Activated naive CD4-positive, alpha-beta T cell treated with anti-CD3 and anti-CD28 coated beads, Interleukin-2, amount 10 ng/mL, durations not matched to agents 7 days and 5 days (primary cell): ENCODE measurements at places on chromosomes 13 and 19.
A peak's percentile ranks its signal among the peaks of the same experiment; 100 is the strongest.

GRCh38 chr13:21960108-21960507 lies 289.2 kb downstream of the FGF9 start:
- H3K36me3 ChIP-seq, result no peaks in the 10 kb centered on the region
- H3K4me3 ChIP-seq, result no peak overlapping the region
- H3K27ac ChIP-seq, result no peak overlapping the region
- H3K4me1 ChIP-seq, result no peaks in the 10 kb centered on the region
- no peak for DNase-seq

DNA sequence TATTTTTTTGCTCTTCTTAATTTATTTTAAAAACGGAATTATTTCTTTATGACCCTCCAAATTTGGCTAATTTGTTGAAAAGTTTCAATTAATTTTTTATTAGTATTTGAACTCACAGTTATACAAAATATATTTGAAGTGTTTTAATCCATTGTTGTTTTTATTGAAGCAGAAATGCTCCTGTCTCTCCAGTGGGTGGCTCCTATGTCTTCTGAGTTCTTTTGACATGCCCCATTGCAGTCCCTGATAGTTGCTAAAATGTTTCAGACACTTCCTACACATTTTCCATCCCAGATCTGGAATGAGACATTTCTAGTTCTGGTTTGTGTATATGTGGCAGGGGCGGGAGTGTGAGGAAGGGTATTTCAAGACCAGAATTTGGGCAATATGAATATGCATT lies 579.4 kb upstream of the PRR20A start:
- H3K27me3 ChIP-seq, result no peaks in the 10 kb centered on the region
- DNase-seq, result no peak
- H3K36me3 ChIP-seq, result no peaks in the 10 kb centered on the region
- no peaks in the 10 kb centered on the region for H3K4me1 ChIP-seq
- no peak overlapping the region for H3K27ac ChIP-seq

- no peaks in the 10 kb centered on the region for H3K36me3 ChIP-seq
- H3K27ac ChIP-seq, result no peak overlapping the region
- H3K27me3 ChIP-seq, result peaks cover 37% of the 10 kb centered on the region
- H3K4me1 ChIP-seq, result peaks cover 8% of the 10 kb centered on the region
- no peak overlapping the region for H3K4me3 ChIP-seq
- no peak for DNase-seq
Measured at GRCh38 chr19:29217616-29218015, 4.7 kb upstream of the UQCRFS1 start.

DNA sequence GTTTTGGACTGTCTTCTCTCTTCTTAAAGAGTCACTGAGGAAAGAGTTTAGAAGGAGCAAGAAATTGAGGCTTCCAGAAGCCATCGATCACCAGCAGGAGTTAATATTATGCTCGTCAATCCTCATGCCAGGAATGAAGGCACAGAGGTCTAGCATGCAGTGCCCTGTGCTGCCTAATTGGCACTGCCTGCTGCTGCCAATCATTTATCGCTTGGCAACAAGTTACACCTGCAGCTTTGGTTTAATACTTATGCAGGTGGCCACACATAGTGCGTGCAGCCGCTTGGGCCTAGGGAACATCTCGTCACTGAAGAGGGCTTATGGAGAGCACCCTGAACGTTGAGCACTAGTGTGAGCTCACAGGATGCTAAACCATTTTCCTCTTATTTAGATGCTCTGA lies 2.7 kb upstream of the SOX1 start:
- H3K27ac ChIP-seq, result no peak overlapping the region
- H3K4me3 ChIP-seq, result no peak overlapping the region
- no peaks in the 10 kb centered on the region for H3K4me1 ChIP-seq
- peaks cover 89% of the 10 kb centered on the region for H3K27me3 ChIP-seq
- DNase-seq, result no peak
- H3K36me3 ChIP-seq, result peaks cover 8% of the 10 kb centered on the region

- H3K4me1 ChIP-seq, result no peaks in the 10 kb centered on the region
- DNase-seq, result no peak
- no peaks in the 10 kb centered on the region for H3K27me3 ChIP-seq
- no peak overlapping the region for H3K4me3 ChIP-seq
Measured at GRCh38 chr13:50448535-50448998, 394.9 kb downstream of the DLEU7 start.

DNA sequence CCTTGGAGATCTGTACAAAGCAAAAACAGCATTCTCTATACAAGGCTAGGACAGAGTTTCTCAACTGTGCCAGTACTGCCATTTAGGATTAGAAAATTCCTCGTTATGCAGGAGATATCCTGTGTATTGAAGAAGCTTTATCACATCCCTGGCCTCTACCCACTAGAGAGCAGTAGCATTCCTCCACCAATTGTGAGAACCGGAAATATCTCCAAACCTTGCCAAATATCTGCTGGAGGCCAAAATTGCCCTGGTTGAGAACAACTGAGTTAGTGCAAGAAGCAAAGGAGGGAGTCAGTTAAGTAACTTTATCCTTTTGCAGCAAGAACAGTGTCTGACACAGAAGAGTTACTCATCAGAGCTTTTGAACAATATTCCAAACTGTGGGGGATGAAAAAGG lies 16.2 kb upstream of the FREM2 start:
- H3K27me3 ChIP-seq, result no peaks in the 10 kb centered on the region
- DNase-seq, result no peak
- no peaks in the 10 kb centered on the region for H3K4me1 ChIP-seq

- H3K36me3 ChIP-seq, result no peaks in the 10 kb centered on the region
- no peak overlapping the region for H3K27ac ChIP-seq
- H3K4me1 ChIP-seq, result no peaks in the 10 kb centered on the region
- H3K27me3 ChIP-seq, result no peaks in the 10 kb centered on the region
- no peak overlapping the region for H3K4me3 ChIP-seq
- DNase-seq, result no peak
Measured at GRCh38 chr13:39462428-39462827, 140.6 kb downstream of the LHFPL6 start.

GRCh38 chr13:45602183-45603170 lies 13.1 kb downstream of the ERICH6B start:
- H3K27me3 ChIP-seq, result peaks cover 21% of the 10 kb centered on the region
- H3K4me3 ChIP-seq, result no peak overlapping the region
- no peaks in the 10 kb centered on the region for H3K36me3 ChIP-seq
- H3K4me1 ChIP-seq, result no peaks in the 10 kb centered on the region

DNA sequence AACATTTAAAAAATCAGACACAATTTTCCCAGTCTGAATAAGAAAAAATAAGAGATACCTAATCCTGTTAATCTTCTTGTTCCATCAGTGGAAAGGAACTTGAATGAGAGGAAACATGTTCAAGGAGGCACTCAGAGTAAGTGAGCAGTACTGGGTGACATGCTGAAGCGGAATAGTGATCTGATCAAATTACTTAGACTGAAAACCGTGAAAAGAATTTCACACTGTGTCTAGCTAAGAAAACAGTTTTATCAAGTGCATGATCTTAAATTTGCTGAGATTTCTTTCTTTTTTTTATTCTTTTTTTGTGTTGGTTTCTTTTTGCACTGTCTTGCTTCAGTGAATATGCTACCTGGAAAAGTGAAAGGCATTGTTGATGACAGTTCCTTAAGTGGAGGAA lies 249.5 kb upstream of the SLC10A2 start:
- H3K27me3 ChIP-seq, result no peaks in the 10 kb centered on the region
- DNase-seq, result no peak
- H3K36me3 ChIP-seq, result no peaks in the 10 kb centered on the region
- H3K4me3 ChIP-seq, result no peak overlapping the region

GRCh38 chr19:5369962-5370367 lies 29.4 kb upstream of the PTPRS start:
- DNase-seq, result peak; percentile 60
- H3K4me1 ChIP-seq, result no peaks in the 10 kb centered on the region
- no peaks in the 10 kb centered on the region for H3K36me3 ChIP-seq
- no peaks in the 10 kb centered on the region for H3K27me3 ChIP-seq
- H3K4me3 ChIP-seq, result no peak overlapping the region

GRCh38 chr19:44696939-44697669 lies 1.8 kb upstream of the CEACAM16 start:
- H3K27ac ChIP-seq, result no peak overlapping the region
- peaks cover 46% of the 10 kb centered on the region for H3K27me3 ChIP-seq
- no peak overlapping the region for H3K4me3 ChIP-seq
- no peaks in the 10 kb centered on the region for H3K36me3 ChIP-seq
- peaks cover 13% of the 10 kb centered on the region for H3K4me1 ChIP-seq
- DNase-seq, result no peak

GRCh38 chr13:102487330-102487729 lies 85.5 kb upstream of the FGF14 start:
- no peaks in the 10 kb centered on the region for H3K36me3 ChIP-seq
- H3K4me1 ChIP-seq, result no peaks in the 10 kb centered on the region
- no peaks in the 10 kb centered on the region for H3K27me3 ChIP-seq

DNA sequence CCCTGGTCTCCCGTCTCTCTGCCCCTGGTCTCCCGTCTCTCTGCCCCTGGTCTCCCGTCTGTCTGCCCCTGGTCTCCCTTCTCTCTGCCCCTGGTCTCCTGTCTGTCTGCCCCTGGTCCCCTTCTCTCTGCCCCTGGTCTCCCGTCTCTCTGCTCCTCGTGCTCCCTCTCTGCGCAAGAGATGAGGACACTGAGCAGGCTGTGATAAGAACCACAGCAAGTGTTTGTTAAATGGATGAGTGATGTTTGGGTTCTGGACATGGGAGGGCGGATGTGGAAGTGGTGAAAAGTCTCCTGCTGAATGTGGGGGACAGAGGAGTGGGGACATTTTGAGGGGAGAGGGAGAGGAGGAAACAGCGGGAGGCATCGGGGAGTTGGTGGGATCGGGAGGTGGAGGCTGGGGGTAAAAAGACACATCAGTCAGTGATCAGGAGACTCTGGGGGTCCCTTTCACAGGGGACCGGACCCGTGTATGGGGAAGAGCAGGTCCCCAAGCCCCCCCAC lies 8.0 kb downstream of the NPAS1 start:
- no peak for DNase-seq
- no peak overlapping the region for H3K4me3 ChIP-seq
- no peaks in the 10 kb centered on the region for H3K36me3 ChIP-seq

DNA sequence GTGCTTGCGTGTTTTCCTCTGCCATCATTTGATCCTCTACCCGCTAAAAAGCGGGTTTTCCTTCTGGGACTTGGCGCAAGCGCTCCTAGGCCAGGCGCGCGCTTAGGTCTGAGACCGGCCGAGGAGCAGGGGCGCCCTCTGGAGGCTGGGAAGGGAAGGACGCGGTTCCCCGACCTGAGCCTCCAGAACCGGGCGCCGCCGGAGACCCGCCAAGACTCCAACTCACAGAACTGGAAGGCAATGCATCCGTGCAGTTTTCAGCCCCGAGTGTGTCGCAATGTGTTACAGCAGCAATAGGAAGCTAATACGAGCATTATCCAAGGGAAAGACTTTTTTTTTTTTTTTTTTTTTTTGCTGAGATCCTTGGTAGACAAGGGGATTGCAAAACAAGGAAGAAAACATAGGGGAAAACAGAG lies 190.9 kb downstream of the COL4A1 start:
- H3K36me3 ChIP-seq, result no peaks in the 10 kb centered on the region
- no peak overlapping the region for H3K27ac ChIP-seq
- H3K4me3 ChIP-seq, result no peak overlapping the region
- H3K27me3 ChIP-seq, result peaks cover 21% of the 10 kb centered on the region

- H3K36me3 ChIP-seq, result no peaks in the 10 kb centered on the region
- no peak overlapping the region for H3K4me3 ChIP-seq
- H3K4me1 ChIP-seq, result no peaks in the 10 kb centered on the region
- no peak overlapping the region for H3K27ac ChIP-seq
Measured at GRCh38 chr13:84290386-84290785, 408.1 kb upstream of the SLITRK1 start.

- H3K27me3 ChIP-seq, result peaks cover 20% of the 10 kb centered on the region
- H3K4me1 ChIP-seq, result no peaks in the 10 kb centered on the region
- H3K4me3 ChIP-seq, result no peak overlapping the region
- no peaks in the 10 kb centered on the region for H3K36me3 ChIP-seq
Measured at GRCh38 chr19:50263176-50263575, 59.8 kb downstream of the MYH14 start.

DNA sequence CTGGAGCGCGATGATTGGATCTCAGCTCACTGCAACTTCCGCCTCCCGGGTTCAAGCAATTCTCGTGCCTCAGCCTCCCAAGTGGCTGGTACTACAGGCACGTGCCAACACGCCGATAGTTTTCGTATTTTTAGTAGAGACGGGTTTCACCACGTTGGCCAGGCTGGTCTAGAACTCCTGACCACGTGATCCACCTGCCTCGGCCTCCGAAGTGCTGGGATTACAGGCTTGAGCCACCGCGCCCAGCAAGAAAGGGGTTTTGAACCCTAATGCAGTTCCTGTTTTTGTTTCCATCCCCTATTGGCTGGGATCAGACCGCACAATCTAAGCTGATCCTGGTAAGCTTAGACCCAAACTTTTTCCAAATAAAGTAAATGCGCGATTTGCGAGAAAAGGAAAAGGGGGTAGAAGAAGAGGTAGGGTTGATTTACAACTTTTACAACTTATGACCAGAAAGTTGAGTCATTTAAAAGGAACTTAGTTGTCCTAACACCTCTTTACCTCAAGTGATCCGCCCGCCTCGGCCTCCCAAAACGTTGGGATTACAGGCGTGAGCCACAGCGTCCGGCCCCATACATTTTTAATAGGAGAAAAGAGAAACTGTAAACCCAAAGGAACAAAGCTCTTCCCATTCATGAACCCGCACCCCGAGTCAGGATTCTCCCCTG lies 764 bp downstream of the ZNF626 start:
- H3K27me3 ChIP-seq, result no peaks in the 10 kb centered on the region
- no peak for DNase-seq
- peak overlapping the region; percentile 91 for H3K4me3 ChIP-seq
- peaks cover 63% of the 10 kb centered on the region for H3K36me3 ChIP-seq

DNA sequence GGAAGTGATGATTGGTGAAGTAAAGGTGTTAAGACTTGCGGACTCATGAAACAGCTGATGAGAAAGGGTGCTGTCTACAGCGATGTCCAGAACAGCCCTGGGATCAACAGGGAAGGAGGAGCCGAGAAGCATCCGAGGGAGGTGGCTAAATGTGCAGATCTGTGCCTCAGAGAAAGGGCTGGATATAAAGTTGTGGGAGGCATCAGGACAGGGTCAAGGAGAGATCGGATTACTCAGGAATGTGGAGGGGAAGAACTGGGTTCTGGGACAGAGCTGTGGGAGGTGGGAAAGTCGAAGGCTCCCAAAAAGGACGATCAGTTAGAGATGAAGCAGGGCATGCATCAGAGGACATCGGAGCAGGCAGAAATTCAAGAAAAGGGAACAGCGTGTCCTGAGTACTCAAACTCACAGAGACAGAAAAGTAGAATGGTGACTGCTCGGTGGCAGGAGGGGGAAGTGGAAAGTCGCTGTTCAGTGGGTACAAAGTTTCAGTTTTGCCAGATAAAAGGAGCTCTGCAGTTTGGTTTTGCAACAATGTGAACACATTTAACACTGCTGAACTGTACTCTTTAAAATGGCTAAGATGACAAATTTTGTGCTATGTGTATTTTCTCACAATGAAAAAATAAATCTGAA lies 1.9 kb downstream of the SIGLEC14 start:
- no peak overlapping the region for H3K4me3 ChIP-seq
- no peaks in the 10 kb centered on the region for H3K36me3 ChIP-seq
- DNase-seq, result no peak
- H3K27ac ChIP-seq, result no peak overlapping the region

DNA sequence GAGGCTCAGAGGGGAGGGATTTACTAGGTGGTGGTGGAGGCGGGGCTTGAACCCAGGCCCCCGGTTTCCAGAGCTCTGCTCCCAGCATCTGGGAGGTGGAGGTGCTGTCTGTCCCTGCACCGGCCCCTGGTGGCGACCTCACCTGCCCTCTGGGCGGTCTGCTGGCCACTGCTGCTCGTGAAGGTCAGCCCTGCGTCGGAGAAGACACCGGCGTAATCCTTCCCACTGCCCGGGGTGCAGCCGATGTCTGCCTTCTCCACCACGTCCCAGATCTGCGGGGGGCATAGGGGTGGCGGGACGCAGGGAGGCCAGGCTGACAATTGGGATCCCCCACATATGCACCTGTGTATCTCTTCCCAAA lies 12.8 kb downstream of the C3 start:
- no peak overlapping the region for H3K27ac ChIP-seq
- DNase-seq, result no peak
- peaks cover 9% of the 10 kb centered on the region for H3K4me1 ChIP-seq
- H3K36me3 ChIP-seq, result peaks cover 3% of the 10 kb centered on the region
- no peak overlapping the region for H3K4me3 ChIP-seq
- peaks cover 76% of the 10 kb centered on the region for H3K27me3 ChIP-seq
